Activated T-cell treated with anti-CD3 and anti-CD28 coated beads, Interleukin-2, amount 50 U/mL, for 24 hours (primary cell): ENCODE measurements at places on chromosomes 3 and 15.

DNA sequence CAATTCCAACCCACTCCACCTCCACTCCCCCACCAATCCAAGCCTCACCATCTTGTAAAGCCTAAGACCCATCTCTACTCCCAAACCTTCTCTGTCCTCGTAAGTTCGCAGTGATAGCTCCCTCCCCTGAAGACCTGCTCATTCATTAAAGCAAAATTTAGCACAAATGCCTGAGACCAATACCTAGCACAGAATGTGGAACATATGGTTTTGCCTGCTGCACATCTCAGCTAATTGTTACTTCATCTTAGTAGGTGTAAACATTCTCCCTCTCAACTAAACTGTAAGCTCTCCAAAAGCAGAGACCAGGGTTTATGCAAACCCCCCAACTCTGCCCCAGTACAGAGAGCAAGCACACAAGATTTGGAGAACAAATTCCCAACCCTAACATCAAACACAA lies 20.5 kb downstream of the DCLK3 start:
- DNase-seq = no peak

- no peak for DNase-seq
Observed at GRCh38 chr3:65338571-65338970, 650.8 kb upstream of the ADAMTS9 start.

GRCh38 chr15:83651541-83651940 lies 2.4 kb upstream of the ADAMTSL3 start:
- no peak for DNase-seq

- no peak for DNase-seq
Observed at GRCh38 chr3:126419151-126419703, 24.5 kb downstream of the CFAP100 start.

DNA sequence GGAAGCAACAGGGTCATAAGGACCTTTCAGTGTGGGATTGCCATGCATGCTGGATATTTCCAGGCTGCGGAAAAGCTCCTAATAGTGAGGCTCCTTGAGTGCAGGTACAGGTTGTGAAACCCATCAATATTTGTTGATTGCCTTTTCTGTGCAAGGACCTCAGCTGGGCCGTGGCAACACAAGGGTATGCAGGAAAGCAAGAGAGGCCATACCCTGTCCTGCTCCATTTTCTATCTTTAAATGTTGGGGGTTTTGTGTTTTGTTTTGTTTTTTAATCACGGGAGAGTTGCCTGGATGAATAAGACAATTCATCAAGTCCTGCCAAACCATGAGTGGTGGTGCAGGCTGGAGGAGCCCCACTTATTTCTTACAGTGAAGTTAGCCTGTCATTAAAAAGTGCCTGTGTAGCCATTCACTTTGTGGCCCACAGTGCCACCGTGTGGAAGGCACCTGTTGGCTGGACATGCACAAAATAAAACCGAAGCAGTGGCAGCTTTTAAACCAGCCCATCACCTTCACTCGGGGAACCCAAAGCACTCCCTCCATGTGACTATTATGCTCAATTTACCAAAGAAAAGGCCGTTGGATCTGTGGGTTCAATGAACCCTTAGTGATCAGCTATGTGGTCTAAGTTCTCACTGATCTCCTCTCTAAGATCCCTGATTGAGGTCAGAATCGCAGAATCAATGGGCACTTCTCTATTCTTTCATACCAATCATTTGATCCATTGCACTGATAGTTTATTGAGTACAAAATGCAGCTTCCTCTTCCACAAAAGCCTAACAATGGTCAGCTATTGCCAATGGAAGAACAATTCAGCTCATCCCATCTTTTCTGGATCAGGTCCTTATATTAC lies 42.2 kb downstream of the CLDN18 start:
- DNase-seq = no peak

DNA sequence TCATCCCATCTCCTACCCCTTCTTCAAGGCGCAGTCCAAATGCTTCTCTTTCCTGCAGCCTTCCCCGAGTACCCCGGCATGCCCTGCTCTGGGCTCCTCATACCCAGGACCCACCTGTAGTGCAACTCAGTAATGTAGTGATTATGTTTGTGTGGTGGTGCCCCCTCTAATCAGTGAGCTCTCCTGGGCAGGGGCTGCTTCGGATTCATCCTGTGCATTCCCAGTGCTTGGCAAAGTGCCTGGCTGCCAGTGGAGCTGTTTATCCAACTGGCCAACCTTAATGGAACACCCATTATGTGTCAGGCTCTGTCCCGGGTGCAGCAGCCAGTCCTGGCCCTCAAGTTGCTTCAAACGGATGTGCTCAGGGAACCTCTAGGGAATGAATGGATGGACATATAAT lies 174.4 kb upstream of the LINGO1 start:
- no peak for DNase-seq

GRCh38 chr3:134392336-134392983 lies 18.2 kb upstream of the AMOTL2 start:
- DNase-seq = no peak
